ENCODE measurements at places on chromosomes 6 and 20. TPM values are rescaled to one million over a fixed set of nuclear protein-coding genes. Genes with fewer than 3 reads are reported as not detected.

The MYBL2 gene
- 0.44 TPM for total RNA-seq

The PACSIN1 gene
- 0.29 TPM for total RNA-seq

The NKAPL gene
- total RNA-seq: 2.3 TPM

The PHACTR3 gene
- total RNA-seq: 0.33 TPM

The MUCL3 gene
- not detected for total RNA-seq

The CDH4 gene
- under 0.01 TPM for total RNA-seq

The FABP7 gene
- total RNA-seq: 3.6 TPM

The TAGAP gene
- total RNA-seq: 4.1 TPM

The OPRL1 gene
- 1.6 TPM for total RNA-seq

The OR2B6 gene
- not detected for total RNA-seq

The SLC12A5 gene
- total RNA-seq: not detected

All from breast epithelium (tissue), 4 donors.